Chondrocyte (in vitro differentiated cells): ENCODE measurements at places on chromosomes 5 and 9. TPM values are rescaled to one million over a fixed set of nuclear protein-coding genes. Genes with fewer than 3 reads are reported as not detected.

DNA sequence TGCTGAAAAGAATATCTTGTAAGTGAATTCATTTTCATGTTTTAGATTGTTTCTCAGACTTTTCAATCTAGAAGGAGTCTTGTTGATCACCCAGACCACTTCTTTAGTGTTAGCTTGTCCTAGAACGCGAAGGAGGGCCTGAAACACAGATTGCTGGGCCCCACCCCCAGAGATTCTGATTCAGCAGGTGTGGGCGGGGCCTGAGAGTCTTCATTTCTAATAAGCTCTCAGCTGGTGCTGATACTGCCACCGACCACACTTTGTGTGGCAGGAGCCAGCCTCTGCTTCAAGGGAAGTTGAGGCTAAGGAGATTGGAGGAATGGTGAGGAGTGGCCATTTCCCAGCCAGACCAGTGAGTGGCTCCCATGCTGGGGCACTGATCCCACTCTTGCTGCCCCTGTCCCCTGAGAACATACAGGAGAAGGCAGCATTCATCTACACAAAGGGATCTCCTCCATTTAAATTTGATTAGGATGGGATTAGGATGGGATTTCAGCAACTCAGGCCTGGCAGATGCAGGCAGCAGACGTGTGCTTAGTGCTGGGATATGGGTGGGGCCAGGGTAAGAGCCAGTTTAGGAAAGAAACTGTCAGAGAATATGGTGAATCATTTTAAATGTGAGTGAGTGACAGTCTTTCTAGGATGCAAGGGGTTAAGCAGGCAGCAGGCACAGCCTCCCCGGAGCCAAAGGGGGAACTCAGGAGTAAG lies 35.9 kb downstream of the ZNF618 start:
- no peak for DNase-seq

The OR1J2 gene
- not detected in 3 replicates for total RNA-seq

DNA sequence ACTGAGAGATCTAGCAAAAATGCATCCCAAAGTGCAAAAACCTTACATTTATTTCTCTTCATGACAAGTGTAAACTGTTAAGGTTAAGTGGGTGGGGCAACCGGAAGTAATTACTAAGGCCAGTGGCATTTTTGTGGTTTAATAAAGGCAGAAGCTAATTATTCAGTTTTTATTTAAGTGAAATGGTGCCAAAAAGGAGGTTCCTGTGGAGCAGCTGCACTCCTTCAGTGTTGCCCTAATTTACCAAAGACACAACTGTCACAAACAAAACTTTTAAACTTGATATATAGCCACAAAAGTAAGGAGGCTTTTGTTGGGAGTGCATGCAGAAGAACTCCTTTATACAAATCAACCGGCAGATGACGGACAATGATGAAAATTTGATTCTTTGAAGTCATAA lies 81.6 kb downstream of the NDUFS4 start:
- no peak for DNase-seq

DNA sequence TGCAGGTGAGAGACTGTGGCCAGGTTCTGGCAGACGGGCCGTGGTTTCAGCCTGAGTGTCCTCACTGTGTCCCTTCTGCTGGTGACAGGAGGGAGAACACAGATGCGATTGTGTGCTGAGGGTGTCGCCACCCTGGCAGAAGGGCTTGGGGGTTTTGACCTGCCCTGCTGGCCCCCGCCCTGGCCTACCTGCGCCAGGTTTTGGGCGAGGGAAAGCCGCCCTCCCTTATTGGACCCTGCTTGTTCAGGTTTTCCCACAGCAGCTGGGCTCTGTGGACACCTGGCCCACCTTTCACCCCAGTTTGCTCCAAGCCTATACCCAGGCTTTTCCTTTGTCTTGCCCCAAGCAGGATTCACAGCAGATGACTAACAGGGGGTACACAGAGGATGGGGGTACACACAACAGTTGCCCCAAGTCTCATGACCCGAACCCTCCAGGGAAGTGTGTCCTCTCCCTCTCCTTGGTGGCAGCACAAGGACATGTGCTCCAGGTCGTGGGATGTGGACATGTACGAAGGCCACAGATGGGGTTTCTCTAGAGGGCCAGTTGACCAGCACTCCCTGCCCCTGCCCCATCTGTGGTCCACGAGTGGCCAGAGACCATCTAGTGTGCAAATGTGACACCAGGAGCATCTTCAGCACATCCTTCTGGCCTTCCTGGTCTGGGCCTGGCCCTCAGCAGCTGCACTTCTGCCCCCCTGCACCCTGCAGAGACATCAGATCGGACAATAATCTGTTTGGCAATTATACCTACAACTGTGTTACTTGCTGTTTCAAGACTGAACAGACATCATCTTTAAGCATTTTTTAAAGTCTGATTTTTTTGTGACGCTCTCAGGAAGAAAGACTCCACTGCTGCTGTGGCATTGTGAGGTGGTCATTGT lies 265.8 kb upstream of the IRX4 start:
- no peak for DNase-seq

The PIP5K1B gene
- total RNA-seq = not detected in 3 replicates

The ZER1 gene
- 33.0 to 42.7 TPM (median 33.8 TPM) in 3 replicates for total RNA-seq

The ORM2 gene
- total RNA-seq = not detected in 3 replicates

The GABRA1 gene
- not detected in 3 replicates for total RNA-seq

DNA sequence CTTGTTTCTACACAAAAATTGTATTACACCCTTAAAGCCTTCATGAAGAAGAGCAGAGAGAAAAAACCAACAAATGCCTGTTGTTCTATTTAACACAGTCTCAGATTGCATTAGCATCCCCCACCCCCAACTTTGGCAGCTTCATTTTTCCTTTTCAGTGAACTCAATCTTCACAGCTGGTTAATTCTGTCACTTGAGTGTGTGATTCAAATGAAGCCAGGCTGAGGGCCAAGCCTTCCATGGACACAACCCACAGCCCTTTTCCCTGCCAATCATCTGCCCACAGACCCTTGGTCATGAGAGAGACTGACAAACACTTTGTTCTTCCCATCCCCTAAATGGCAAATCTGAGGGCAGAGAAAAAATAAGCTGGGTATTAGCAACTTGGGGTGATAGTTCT lies 217.5 kb upstream of the NMUR2 start:
- no peak for DNase-seq

DNA sequence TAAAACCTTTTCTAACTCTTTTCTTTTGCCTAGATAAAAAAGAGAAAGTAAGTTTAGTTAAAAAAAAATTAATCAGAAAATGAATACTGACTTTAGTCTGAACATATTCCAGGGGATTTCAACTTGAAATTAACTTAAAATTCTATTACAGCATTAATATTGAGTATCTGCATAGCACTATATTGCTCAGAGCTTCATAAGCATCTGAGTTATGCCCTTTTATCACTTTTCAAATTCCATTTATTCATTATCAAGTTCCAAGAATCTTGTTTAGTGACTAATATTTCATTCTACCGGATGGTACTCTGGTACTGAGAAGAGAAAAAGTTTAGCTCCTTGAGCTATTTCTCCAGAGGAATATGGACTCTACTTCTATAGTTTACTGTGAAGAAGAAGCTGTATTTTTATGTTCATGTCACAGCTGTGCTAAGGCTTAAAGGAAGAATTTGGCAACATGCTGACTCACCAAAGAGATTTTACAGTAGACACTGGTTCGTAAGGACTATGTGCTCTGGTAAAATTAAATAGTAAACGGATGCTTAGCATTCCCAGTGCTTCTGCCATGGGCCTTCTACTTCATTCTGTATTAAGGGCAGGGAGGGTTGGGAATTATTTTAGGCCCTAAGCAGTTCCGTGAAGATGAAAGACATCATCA lies 285.2 kb upstream of the SEMA6A start:
- DNase-seq = no peak

The DNM1 gene
- total RNA-seq = 87.0 to 127 TPM (median 91.9 TPM) in 3 replicates

The HRCT1 gene
- total RNA-seq = 7.2 to 16.6 TPM (median 7.8 TPM) in 3 replicates

DNA sequence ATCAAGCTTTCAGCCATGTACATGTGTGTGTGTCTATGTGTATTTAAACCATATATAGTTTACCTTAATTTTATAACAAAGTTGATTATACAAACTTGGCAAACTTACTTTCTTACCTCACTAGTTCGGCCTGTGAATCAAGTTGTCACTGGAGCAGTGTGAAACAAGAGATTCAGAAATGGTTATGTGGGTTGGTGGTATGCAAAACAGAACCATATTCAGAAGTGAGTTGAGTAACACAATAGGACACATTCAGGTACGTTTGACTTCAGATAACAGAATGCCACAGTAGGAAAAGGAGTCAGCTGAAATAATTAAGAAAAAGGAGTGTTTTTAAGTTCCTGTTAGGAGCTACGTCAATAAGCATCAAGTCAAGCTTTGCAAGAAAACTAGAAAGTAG lies 21.5 kb downstream of the XPA start:
- DNase-seq = no peak

GRCh38 chr5:166276006-166276405 lies 2015.4 kb upstream of the WWC1 start:
- no peak for DNase-seq

The PRDM9 gene
- total RNA-seq = not detected in 3 replicates

- no peak for DNase-seq
These were observed 60.9 kb upstream of the CD180 start for GRCh38 chr5:67257500-67257899.

DNA sequence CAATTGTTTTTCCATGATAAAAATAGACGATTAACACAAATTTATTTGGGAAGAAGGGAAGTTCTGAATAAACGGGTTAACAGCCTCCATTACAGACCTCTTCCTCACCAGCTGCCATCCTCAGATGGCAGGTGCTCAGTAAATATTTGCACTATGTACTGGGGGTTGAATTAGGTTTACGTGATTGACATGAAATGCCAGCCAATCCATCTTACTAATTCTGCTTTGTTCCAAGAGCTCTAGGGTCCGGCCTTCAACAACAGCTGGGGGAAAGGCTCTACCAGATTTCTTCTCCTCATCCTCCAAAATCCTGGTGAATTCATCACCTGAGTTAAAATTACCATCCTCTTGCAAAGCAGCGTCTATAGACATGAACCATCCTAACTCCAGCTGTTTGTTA lies 104.6 kb downstream of the MTX3 start:
- no peak for DNase-seq

GRCh38 chr9:121305269-121305994 lies 37.5 kb downstream of the GSN start:
- DNase-seq = peak; percentile 61

GRCh38 chr5:37838933-37839341 lies 904 bp downstream of the GDNF start:
- no peak for DNase-seq
